ENCODE measurements at places on chromosomes 13 and 19. TPM values are rescaled to one million over a fixed set of nuclear protein-coding genes. Genes with fewer than 3 reads are reported as not detected.

ZNF808 gene
- total RNA-seq, result 11.3 TPM

TEX101 gene
- not detected for total RNA-seq

IGSF23 gene
- not detected for total RNA-seq

ATP4A gene
- total RNA-seq, result not detected

DCAF15 gene
- 9.8 TPM for total RNA-seq

ZNF433 gene
- 5.3 TPM for total RNA-seq

MISP3 gene
- 9.8 TPM for total RNA-seq

MBD3L2 gene
- not detected for total RNA-seq

SMAD9 gene
- 44.0 TPM for total RNA-seq

PCDH9 gene
- 56.2 TPM for total RNA-seq

ZNF554 gene
- 2.9 TPM for total RNA-seq

TLE2 gene
- 51.1 TPM for total RNA-seq

OR7A5 gene
- not detected for total RNA-seq

ETV2 gene
- not detected for total RNA-seq

ACTMAP gene
- total RNA-seq, result 3.8 TPM

ITGBL1 gene
- total RNA-seq, result 8.3 TPM

N4BP2L1 gene
- total RNA-seq, result 10.8 TPM

TBXA2R gene
- 17.2 TPM for total RNA-seq

PCSK4 gene
- total RNA-seq, result 5.4 TPM
